ENCODE measurements at places on chromosomes 7 and 10. TPM values are rescaled to one million over a fixed set of nuclear protein-coding genes. Genes with fewer than 3 reads are reported as not detected.

Gene CABCOCO1
- total RNA-seq = 0.29 TPM

Gene TFEC
- 13.6 TPM for total RNA-seq

Gene PRLHR
- not detected for total RNA-seq

Gene PDK4
- 8.7 TPM for total RNA-seq

Gene DDC
- not detected for total RNA-seq

Gene STEAP1B
- total RNA-seq = 16.4 TPM

Gene TMEM178B
- total RNA-seq = 3.1 TPM

Gene TDRD1
- not detected for total RNA-seq

Gene ASAH2
- total RNA-seq = 0.88 TPM

Gene UPK3BL2
- total RNA-seq = 9.7 TPM

Gene C10orf62
- total RNA-seq = not detected

Gene LGI1
- not detected for total RNA-seq

Gene AGR2
- total RNA-seq = not detected

Gene TYW1B
- total RNA-seq = 1.3 TPM

Gene PRRT4
- not detected for total RNA-seq

Gene GOT1
- total RNA-seq = 14.4 TPM

Gene KIAA1217
- total RNA-seq = 27.3 TPM

Gene FAM131B
- 1.6 TPM for total RNA-seq

Gene CPVL
- total RNA-seq = 6.3 TPM

Gene FBXO24
- not detected for total RNA-seq

Gene MEIG1
- not detected for total RNA-seq

Gene ATXN7L1
- total RNA-seq = 8.8 TPM

Gene SHH
- 0.06 TPM for total RNA-seq

Gene NACAD
- total RNA-seq = 7.9 TPM

Gene IL2RA
- total RNA-seq = not detected

Gene SYT15
- total RNA-seq = not detected

Gene VPS26A
- total RNA-seq = 55.7 TPM

Gene INA
- 4.3 TPM for total RNA-seq

Gene IDI2
- not detected for total RNA-seq
